ENCODE measurements at places on chromosomes 12 and 14. TPM values are rescaled to one million over a fixed set of nuclear protein-coding genes. Genes with fewer than 3 reads are reported as not detected.

DNA sequence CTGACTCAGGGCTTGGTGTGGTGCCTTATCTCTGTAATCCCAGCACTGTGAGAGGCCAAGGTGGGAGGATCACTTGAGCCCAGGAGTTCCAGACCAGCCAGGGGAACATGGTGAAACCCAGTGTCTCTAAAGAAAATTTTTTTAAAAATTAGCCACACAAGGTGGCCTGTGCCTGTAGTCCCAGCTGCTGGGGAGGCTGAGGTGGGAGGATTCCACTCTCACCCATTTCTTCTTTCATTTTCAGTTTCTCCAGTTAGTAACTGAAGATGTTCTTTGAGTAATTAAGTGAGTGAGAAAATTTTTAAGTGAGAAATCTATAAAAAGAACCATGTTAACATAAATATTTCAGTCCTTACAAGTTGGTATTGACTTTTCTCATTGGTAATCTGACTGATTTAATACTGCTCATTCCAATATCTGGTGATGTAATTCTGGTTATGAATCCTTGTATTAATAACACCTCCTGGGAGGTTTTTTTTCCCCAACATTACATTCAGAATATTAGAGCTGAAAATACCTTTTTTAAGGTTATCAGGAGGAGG is 6.1 kb downstream of the METTL3 start:
- H3K36me3 ChIP-seq = peaks cover 33% of the 10 kb centered on the region
- H3K4me1 ChIP-seq = peaks cover 33% of the 10 kb centered on the region
- peak overlapping the region; percentile 81 for H3K27ac ChIP-seq
- DNase-seq = no peak

GRCh38 chr14:95518045-95518751 is 1.7 kb upstream of the SYNE3 start:
- H3K27me3 ChIP-seq = no peaks in the 10 kb centered on the region
- no peak for DNase-seq
- peak overlapping the region; percentile 77 for H3K4me3 ChIP-seq
- H3K36me3 ChIP-seq = peaks cover 9% of the 10 kb centered on the region
- peaks cover 65% of the 10 kb centered on the region for H3K4me1 ChIP-seq

- H3K36me3 ChIP-seq = peaks cover 3% of the 10 kb centered on the region
- H3K4me1 ChIP-seq = peaks cover 8% of the 10 kb centered on the region
- H3K27me3 ChIP-seq = peaks cover 35% of the 10 kb centered on the region
Observed at GRCh38 chr12:130167537-130167936, 5.3 kb downstream of the FZD10 start.

GRCh38 chr12:120748242-120748641 is 22.6 kb downstream of the ACADS start:
- H3K36me3 ChIP-seq = no peaks in the 10 kb centered on the region
- peaks cover 6% of the 10 kb centered on the region for H3K27me3 ChIP-seq
- no peak overlapping the region for H3K27ac ChIP-seq
- no peak for DNase-seq

Gene MSI1
- not detected for total RNA-seq
